ENCODE measurements at places on chromosomes 6 and 20.

DNA sequence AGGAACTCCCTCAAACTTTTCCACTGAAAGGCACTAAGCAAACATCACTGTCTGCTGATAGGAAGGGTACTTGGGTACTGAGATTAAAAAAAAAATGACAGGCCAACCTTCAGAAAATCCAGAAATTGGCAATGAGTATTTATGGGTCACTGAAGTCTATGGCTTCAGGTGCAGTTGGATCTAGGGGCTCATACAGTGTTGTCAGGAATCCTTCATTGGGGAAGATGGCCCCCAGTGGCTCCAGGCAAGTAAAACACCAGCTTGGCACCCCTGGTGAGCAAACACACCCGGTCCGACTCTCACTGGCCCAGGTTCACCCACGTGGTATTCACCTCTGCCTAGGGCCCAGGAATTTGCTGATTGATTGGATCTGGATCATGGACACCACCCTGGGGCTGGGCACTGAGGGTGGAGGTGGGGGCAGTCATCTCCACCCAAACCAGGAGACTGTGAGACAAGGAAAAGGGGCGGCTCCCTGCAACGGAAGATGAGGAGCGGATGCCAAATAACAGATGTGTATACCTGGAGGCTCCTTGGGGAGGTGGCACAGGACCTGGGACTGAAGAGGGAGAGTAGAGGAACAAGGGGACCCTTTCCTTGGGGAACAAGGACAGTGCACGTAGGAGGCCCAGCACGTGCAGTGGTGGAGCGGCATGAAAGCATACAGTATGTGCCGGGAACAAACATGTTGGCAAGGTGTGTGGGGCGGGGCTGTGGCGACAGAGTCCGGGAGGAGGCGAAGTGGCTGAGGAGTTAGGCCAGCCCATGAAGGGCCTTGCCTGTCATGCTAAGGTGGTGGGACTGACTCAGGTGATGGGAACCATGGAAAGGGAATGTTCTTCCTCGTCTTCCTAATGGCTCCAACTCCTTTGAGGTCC, 4.7 kb downstream of the SLC2A10 start:
- no peak for DNase-seq

GRCh38 chr20:46107061-46107460, 11.1 kb upstream of the CD40 start:
- no peak for DNase-seq

DNA sequence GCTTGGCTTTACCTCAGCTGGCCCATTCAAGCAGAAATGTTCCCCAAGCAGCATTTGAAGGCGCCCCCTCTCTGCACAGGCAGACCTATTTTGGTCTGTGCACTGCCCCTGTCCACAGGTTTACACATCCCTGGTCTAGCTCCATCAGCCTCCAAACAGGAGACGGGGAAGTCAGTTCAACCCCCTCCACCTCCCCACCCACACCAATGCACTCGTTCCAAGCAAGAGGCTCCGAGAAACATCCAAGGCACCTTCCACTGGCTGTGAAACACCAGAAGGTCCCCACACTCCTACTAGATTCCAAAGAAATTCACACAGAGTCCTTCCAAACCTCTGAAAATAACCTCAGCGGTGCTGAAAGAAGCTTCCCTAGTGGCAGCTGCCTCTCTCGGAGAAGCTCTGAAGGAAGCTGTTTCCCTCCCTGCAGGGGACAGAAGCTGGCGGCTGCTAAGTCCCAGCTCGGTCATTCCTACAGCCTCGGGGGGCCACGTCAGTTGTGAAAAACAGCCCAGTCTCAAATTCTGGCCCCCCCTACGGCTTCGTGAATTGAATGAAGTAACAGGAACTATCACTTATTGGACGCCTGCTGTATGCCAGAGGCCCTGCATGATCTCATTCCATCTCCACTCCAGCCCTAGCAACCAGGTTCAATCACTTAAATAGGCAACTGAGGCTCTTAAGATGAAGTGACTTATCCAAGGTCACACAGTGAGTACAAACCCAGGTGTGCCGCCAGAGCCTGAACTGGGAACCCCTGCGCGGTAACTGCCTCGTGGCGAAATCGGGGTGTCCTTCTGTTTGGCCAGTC, 815 bp downstream of the SPATA2 start:
- DNase-seq: peak; percentile 23

DNA sequence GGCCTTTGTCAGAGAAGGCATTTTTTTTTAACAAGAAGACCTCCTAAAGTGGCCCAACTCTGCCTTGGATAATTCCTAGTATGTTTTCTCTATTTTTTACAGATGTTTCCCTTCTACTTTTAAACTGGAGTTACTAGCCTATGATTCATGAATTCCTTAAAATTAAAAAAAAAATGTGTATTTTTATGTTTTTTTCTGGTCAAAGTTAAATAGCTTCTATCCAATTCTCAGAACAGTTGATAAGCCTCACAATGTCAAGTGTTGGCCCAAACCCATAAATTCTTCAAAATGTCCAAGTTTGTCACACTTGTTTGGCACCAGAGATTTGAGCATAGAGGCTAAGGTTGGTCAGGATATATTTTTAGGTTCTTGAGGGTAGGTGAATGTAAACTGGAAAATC, 64.0 kb downstream of the JAG1 start:
- no peak for DNase-seq

- no peak for DNase-seq
Observed at GRCh38 chr6:12071064-12071615, 59.0 kb downstream of the HIVEP1 start.

DNA sequence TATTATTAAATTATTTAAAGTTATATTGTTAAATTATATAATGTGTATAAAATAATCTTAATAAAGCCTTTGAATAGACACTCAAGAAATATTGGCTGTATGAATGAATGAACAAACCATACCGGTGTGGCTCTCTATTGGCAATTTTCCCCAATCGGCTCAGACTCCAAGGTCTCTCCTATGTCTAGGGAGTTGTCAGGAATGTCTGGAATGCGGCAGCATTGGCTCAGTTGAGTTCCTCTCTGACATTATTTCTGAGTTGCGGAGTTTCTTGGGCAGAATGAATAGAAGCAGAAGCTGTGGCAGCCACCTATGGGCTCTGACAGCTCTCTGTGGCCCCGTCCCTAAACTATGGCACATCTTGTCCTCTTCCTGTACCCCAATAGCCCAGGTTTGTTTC, 111.0 kb downstream of the SOBP start:
- DNase-seq: no peak

DNA sequence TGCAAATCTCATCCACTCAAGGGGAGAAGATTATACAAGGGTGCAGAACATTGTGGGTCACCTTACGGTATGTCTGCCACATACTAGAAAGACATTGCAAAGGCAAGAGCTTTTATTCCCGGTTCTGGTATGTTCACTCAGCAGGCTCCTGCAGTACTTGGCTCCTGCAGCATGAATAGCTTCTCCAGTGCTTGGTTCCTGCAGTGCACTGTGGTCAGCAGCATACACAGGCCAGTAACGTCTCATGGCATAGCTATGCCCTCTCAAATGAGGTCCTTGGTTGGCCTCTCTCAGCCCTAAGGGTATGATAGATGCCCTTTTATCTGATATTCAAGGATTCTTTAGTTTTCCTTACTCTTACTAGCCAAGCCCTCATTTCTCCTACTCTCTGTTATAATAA, 12.6 kb downstream of the TCP11 start:
- no peak for DNase-seq

GRCh38 chr20:50190251-50191064, at the start of gene CEBPB:
CEBPB (plus strand) TSS chr20:50190830; CDS start chr20:50191034, 204 bp downstream.
- DNase-seq: peak; percentile 88

GRCh38 chr6:84771125-84771755, 6.8 kb upstream of the TBX18 start:
- DNase-seq: no peak

GRCh38 chr6:104885518-104886043, 25.9 kb upstream of the HACE1 start:
- DNase-seq: no peak

GRCh38 chr6:28239636-28240035, 12.4 kb downstream of the ZKSCAN4 start:
- DNase-seq: no peak

GRCh38 chr20:5065879-5066383, 53.8 kb downstream of the PCNA start:
- no peak for DNase-seq

DNA sequence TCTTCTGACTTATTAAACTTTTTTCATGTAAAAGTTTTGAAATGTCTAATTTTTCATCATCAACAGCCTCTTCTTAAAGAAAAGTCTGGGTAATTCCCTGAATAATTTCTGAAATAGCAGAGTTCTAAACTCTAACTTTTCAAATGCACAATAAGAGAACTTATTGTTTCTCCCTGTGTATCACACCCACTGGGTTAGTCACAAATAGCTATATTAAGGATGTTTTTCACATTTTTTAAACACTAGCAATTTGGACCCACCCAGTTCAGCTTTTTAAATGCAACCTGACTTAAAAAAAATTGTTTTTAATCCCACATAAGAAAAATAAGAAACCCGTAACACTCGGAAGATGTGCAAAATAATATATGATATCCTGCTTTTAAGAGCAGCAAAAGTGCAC, 61.4 kb upstream of the UTRN start:
- DNase-seq: no peak

DNA sequence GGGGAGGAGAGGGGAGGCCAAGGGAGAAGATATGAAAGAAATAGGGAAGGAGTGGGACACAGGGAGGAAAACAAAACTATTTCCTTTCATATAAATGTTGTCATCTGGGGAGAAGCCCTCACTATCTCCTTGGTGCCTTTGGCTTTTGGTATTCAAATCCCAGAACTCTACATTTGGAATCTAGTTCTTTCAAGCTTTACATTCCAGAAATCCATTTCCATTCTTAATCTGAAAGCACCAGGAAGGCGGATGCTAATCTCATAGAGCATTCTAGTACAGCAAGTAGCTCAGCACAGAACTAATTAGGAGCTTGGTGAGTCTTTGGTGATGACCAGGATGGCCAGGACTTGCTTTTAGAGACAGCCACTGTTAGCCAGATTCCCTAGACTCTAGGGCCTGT, 177.9 kb downstream of the KIF16B start:
- no peak for DNase-seq

- no peak for DNase-seq
Observed at GRCh38 chr20:4567170-4567569, 154.5 kb upstream of the PRND start.

- DNase-seq: no peak
Observed at GRCh38 chr20:11726026-11726425, 191.7 kb upstream of the BTBD3 start.
